ENCODE measurements at places on chromosomes 11 and 22. TPM values are rescaled to one million over a fixed set of nuclear protein-coding genes. Genes with fewer than 3 reads are reported as not detected.

DNA sequence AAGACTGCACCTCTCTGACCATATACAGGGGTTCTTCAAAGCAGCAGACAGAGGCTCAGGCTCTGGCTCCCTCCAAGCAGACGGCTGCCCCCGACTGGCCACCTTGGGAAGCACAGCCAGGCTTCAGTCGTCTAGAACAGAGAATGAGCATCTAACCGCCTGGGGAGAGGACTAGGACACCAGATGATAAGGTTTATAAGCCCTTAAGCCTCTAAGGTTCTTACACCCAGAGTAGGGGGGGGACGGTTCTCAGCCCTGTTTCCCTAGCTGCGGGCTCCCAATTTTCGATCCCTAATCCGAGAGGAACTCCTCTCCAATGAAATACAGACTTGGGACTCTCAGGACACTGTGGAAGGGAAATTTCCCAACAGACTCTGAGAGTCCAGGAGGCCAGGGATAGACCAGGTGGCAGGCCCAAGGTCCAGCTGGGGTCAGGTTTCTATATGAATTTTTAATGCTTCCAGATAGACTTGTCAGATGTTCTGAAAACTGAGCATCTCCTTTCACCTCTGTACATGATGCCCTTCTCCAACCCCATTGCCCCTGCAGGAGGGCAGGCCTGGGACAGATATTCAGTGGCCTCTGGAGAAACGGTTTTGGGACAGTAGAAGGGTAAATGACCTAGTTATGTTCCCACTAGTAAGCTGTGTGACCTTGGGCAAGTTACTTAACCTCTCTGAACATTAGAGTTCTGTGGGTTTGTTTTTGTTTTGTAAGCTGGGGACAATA, 20.2 kb downstream of the RTN4RL2 start:
- DNase-seq: peak; percentile 73

DNA sequence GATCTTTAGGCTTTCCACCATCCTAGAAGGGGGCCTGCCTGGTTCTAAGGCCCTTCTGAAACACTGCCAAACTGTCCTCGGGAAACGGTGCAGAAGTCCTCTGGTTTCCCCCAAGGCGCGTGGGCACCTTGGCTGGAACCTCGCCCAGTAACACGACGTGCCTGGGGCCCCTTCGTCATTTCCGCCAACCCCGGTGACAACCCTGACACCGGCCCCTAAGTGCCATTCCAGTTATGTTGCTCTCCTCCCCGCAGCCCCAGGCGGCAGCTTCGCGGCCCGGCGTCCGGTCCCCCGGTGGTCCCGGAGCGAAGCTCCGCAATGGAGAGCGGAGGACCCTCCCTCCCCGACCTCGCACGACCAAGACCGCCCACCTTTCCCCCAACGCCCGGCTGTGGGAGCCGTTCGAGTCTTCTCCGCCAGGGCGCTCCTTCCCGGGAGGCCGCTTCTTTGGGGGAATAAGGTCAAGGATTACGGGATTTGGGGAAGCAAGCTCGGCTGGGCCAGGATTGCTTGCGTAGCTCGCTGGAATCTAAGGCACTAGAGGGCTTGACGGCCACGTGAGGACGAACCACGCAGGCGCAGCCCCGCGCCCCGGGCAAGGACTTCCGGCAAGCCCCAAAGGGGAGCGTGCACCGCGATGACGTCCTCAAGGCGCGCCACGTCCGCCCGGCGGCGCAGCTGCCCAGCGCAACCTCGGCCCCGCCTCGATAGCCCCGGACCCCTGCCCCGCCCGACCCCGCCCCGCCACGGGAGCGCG, 626 bp downstream of the RNH1 start:
- DNase-seq: peak; percentile 95

DNA sequence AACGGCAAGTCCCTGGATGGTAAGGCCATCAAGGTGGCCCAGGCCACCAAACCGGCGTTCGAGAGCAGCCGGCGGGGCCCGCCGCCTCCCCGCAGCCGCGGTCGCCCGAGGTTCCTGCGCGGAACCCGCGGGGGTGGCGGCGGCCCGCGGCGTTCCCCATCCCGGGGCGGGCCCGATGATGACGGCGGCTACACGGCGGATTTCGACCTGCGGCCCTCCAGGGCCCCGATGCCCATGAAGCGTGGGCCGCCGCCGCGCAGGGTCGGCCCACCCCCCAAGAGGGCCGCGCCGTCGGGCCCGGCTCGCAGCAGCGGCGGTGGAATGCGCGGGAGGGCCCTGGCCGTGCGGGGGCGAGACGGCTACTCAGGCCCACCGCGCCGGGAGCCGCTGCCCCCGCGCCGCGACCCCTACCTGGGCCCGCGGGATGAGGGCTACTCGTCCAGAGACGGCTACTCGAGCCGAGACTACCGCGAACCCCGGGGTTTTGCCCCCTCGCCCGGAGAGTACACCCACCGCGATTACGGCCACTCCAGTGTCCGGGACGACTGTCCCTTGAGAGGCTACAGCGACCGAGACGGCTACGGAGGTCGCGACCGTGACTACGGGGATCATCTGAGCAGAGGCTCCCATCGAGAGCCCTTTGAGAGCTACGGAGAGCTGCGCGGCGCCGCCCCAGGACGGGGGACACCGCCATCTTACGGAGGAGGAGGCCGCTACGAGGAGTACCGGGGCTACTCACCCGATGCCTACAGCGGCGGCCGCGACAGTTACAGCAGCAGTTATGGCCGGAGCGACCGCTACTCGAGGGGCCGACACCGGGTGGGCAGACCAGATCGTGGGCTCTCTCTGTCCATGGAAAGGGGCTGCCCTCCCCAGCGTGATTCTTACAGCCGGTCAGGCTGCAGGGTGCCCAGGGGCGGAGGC, 792 bp downstream of the RBMXL2 start:
- no peak for DNase-seq

GRCh38 chr11:31649129-31649966, 139.8 kb downstream of the ELP4 start:
- no peak for DNase-seq

DNA sequence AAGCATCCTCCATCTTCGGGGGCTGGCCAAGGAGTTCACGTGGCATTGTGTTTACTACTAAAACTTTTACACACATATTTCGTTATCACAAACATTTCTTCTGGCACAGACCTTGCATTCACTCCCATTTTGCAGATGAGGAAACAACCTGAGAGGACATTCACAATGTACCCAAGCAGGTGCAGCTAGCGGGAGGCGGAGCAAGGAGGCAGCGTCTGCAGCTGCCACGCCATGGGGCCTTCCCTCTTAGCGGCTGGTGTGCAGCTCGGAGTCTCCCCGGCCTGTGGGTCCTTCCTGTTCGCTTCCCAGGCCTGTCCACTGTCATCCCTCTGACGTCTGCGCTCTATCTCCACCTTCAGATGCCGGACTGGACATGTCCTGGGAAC, 807.8 kb downstream of the TBC1D22A start:
- DNase-seq: no peak

DNA sequence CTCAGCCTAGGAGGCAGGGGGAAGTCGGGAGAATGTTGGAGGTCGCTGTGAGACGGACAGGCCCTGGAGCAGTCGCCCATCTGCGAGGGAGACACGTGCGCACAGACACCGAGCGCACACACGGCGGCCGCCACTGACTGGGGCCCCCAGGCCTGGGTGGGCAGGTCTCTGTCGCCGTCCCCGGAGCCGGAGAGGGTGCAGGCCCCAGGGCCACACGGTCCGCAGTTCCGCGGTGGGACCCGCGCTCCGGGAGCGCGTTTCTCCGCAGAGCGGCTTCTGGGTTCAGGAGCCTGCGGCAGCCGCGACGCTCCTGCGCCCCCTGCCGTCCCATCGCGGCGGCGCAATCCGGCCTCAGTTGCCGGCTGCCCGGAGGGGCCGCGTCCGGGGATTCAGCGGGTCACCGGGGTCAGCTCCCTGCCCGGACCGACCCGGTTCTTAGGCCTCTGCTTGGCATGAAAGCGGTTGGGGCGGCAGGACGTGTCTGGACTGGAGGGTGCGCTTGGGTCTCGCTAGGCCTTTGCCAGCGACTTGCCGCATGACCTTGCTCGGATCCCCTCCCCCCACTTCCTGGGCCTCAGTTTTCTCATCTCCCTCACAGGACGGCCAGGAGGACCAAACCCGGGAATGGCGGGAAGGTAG, 31.2 kb downstream of the PDE2A start:
- DNase-seq: peak; percentile 63

- DNase-seq: peak; percentile 90
Observed at GRCh38 chr22:42929838-42930155, 72.7 kb upstream of the ARFGAP3 start.

DNA sequence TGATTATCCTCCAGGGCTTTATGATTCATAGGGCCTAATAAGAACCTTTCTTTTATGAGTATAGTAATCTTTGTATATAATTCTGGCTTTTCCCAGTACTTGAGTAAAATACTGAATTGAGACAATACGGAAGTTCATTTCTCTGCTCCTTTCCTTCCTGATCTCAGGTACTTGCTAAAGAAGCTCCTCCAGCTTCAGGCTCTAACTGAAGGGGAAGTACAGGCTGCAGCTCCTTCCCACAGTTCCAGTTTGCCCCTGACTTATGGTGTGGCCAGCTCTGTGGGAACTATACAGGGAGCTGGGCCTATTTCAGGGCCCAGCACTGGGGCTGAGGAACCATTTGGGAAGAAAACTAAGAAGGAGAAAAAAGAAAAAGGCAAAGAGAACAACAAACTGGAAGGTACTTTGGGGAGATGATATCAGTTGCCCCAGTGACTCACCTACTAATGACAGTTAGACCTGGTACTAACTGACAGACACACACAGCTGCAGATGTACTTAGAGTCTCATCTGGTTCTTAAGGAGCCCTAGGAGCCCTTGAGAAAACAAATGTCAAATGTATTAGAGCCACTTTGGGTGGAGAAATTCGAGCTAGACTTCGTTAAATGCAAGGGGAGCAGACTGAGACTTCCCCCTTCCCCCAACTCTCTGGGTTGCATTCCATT, 3.0 kb downstream of the TBRG1 start:
- no peak for DNase-seq

CARNS1 gene
- not detected for total RNA-seq

DNA sequence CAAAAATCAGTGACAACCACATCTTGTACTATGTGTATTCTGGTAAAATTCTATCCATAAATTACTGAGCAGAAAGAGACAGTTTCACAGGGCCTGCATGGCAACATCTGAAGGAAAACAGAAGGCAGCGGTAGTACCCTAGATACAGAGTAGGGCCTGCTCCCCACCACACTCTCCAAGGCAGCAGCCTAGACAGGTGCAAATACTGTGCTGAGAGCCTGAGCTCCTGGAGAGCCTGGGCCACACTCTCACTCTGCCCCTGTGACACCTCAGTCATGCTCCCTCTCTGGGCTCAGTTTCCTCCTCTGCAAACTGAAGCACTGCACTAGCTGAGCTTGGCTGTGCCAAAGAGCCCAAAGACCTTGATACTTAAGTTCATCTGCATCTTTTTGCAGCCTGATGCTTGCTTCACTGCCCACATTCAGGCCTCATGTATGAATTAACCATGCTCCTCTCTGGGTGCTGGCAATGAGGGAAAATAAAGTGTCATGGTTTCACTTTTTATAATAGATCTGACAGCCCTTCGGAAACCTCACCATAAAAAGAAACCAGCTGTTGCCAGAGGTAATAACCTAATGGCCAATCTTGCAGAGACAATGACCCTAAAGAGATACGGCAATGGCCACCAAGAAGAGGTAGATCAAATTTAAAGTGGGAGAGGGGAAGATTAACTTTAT, 104.7 kb downstream of the PLEKHA7 start:
- no peak for DNase-seq

RFPL3 gene
- total RNA-seq: not detected
